ENCODE measurements at places on chromosomes 13 and 19.

GRCh38 chr19:46761418-46761831, 15.2 kb upstream of the STRN4 start:
- DNase-seq = no peak

DNA sequence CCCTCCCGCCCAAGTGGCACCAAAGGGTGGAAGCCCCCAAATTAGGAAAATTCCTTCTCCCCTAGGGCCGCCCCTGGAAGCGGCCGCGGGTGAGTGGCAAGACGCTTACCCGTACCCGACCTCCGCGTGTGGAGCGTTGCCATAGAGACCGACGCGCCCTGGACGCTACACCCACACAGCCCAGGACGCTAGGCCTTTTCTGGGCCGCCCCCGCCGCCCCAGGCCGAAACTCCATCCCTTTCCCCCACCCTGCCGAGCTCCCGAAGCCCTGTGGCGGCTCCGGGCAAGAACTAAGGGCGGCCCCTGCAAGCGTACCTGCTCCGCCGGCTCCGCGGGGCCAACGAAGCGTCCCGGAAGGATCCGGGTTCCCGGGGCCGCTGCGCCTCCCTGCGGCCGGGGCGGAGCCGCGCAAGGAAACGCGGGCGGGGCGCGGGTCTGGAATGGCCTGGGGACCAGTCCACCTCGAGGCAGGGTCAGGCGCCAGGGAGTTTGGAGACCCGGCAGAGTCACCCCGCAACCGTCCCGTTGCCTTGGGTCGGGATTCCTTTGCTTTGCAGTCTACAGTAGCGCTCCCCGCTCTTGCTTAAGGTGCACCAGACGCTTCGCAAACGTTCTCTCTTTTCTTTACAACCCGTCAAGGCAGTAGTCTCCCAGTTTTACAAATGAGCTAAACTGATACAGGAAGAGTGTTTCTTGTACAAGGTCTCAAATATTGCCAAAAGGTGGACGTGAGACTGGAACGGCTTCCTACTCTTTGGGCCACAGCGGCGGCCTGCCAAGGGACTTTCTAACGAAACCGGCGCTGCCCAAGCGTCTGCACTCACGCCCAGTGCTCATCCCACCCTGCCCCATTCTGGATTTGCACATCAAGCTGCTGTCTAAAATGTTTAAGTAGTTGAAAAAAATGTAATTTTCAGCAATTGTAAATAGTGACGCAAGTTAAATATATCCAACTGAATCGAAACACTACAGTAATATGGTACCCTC, at the start of gene NEK5:
Gene NEK5 (minus strand): TSS at position 360 of the 987 bp plus-strand sequence. CDS start 1,591 bp downstream, outside the sequence.
- no peak for DNase-seq

- DNase-seq = no peak
Observed at GRCh38 chr19:533364-534058, 2.0 kb downstream of the CDC34 start.

GRCh38 chr19:6092329-6093286, 17.7 kb downstream of the RFX2 start:
- no peak for DNase-seq

GRCh38 chr13:40075281-40075680, 419.8 kb downstream of the COG6 start:
- no peak for DNase-seq

DNA sequence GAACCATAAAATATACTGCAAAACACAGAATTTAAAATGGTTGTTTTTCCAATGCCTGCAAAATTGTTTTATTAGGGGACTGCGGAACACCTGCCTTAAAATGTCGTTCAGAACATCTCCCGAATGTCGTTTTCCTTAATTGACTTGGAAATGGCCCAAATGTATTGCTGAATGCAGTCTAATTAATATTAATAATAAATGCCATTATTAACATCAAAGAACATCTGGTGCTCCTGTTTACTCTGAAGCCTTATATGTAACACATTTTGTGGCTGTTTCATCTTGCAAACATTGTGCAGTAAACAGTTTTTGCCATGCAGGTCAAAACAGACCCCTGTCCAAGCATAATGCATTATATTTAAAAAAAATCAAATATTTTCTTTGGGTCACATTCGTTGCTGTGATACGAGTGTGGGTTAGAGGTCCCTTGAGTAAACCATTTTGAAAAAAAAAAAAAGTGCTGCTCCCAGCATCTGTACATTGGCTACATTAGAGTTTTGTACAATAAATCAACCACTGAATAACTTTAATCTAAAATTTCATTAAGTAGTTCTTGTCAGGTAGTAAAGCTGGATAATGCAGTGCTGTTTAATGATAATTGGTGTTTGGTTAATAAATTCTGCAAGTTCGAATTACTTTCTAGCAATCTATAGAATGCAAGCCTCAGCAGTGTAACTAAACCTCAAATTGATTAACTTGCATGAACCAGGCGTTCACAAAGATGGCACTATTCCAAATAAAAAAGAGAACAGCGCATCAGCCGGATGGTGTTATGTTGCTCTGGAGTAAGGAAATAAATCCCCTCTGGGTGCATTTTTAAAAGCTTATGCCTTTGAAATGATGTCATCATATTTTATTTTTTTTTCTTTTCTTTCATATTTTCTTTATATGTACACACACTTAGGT, 140.2 kb downstream of the ZNF536 start:
- no peak for DNase-seq

GRCh38 chr19:47663435-47663910, 49.7 kb upstream of the EHD2 start:
- DNase-seq = no peak
